Panc1 (cell line): ENCODE measurements at places on chromosomes 6 and 20. TPM values are rescaled to one million over a fixed set of nuclear protein-coding genes. Genes with fewer than 3 reads are reported as not detected.

DNA sequence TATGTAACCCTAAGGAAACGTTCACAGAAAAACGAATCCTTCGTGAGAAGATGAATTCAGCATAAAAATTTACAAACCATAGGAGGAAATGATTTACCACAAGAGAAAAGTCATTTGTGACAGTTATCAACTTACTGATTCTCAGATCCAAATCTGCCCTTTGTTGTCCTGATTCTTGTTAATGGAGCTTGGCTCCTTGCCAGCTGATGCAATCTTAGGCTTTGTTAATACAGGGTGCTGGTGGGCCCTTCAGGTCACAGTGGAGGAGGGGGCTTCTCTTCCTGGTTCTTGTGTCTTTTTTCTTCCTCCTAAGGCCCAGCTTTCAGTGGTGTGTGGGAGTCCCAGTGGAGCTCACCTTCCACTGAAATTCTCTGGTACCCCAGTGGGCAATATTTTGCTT is 108.4 kb upstream of the MAP3K7 start:
- DNase-seq, result no peak

Gene PAX1
- total RNA-seq, result not detected

- DNase-seq, result no peak
These were observed 61.1 kb downstream of the NFATC2 start for GRCh38 chr20:51481341-51481914.

Gene C2
- total RNA-seq, result 1.0 TPM

Gene PLN
- not detected for total RNA-seq

GRCh38 chr6:154595538-154595937 is 85.1 kb upstream of the CNKSR3 start:
- no peak for DNase-seq

DNA sequence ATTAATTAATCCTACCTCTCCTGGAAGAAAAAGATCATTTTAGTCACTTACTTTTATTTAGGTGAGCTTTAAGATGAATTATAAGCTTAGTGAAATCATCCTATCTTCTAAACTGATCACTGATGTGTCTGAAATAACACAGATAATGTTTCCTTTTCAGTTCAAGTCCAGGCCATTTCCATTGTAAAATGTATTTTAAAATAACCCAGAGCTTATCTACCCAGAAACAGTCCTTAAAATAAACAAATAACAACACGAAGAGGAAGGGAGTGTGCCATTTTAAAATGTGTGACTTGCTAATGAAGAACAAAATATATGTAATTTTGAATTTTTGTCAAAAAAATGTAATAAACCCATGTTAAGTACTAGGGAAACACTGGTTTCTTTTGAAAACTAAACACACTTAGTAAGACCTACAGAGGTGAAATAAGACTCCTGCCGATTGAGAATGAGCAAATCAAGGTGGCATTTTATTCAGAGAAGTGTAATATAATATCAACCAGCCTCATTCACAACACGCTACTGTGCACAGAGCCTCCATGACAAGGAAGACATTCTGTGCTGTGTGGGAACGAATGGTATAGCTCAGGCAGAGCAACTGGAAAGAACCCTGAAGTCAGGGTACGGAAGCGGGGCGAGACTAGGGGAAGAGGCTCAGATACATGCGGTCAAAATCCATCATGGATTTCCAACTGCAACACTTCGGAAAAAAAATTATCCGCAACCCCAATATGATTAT is 7.7 kb downstream of the LRP11 start:
- no peak for DNase-seq
